ENCODE measurements at places on chromosomes 6 and 20.

DNA sequence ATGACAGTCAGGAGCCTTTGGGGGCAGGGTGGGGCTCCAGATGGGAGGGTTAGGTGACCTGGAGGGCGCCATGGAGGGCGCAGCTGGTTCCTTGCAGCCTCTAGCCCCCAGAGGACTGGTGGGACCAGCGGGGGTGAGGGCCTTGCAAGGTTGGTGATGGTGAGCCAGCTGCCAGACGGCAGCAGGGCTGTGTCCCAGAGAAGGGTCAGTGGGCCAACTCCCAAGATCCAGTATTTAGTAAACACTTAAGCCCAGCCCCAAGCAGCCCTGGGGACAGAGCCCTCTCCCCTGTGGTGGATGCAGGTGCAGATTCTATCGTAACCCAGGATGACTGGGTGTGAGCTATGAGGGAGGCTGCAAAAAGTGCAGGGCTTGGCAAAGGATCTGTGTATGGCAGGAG is 201.5 kb upstream of the RNF24 start:
- no peak for DNase-seq

DNA sequence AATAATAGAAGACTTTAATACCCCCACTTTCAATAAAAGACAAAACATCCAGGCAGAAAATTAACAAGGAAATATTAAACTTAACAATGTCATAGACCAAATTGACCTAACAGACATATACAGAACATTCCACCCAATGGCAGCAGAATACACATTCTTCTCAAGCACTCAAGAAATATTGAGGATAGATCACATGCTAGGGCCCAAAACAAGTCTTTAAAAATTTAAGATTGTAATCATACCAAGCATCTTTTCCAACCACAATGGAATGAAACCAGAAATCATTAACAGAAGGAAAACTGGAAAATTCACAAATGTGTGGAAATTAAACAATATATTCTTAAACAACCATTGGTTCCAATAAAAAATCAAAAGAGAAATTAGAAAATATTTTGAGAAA is 161.0 kb downstream of the COL12A1 start:
- DNase-seq: no peak

GRCh38 chr6:40376113-40376650 is 211.0 kb downstream of the LRFN2 start:
- no peak for DNase-seq

DNA sequence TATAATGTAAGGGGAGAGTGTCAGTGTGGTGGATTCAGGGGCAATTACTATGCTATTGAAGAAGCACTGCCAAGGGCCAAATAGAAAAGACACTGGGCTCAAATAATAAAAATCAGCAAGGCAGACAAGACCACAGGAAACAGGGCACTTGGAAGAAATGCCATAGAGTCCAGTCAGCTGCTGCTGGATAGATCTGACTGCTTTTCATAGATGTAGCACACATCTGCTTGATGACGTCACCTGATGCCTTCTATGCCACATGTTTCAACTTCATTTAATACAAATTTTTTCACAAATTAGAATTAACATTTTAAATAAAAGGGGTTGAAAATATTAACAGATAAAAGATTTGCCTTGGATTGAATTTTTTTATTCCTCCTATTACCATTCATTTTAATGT is 23.9 kb upstream of the AHI1 start:
- DNase-seq: no peak

- DNase-seq: no peak
Measured at GRCh38 chr6:48092550-48093217, 18.3 kb downstream of the PTCHD4 start.

DNA sequence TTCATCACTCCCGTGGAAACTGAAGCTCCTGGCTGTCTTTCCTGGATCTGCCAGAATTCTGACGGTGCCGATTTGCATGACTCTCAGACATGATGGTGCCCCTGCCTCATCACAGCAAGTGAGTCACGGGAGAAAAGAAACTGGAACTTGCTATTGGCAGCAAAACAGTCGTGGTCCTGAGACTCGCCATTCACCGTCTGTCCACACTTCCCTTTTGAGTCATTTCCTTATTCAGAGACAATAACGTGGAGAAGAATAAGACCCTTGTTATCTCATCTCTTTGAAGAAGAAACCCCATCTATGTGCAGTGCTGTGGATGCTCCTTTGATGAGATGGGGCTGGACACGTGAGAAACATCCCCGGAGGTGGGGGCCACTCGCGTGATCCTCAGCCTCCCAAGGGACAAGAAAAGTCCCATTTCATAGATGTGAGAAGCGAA is 4.2 kb downstream of the GPR31 start:
- no peak for DNase-seq

- no peak for DNase-seq
Measured at GRCh38 chr6:42514745-42515144, 49.1 kb upstream of the UBR2 start.

DNA sequence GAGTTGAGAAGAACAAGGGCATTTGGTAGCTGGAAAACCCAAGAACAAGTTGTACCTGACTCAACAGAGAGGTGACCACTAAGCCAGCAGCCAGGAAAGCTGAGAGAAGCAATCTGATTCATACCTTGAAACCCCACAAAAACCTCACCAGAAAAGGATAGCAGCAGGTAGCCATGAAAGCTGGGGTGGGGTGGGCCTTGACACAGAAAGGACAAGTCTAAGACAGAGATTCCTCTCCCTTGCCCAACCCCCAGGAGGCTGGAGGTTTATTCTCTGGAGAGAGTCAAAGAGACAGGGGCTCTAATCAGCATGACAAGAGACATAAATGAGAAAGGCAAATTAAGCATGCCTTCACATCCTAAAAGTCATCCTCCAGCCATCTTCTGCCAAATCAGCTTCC is 151.7 kb upstream of the DST start:
- DNase-seq: no peak

- no peak for DNase-seq
Measured at GRCh38 chr6:150690681-150691080, 91.0 kb downstream of the PLEKHG1 start.

DNA sequence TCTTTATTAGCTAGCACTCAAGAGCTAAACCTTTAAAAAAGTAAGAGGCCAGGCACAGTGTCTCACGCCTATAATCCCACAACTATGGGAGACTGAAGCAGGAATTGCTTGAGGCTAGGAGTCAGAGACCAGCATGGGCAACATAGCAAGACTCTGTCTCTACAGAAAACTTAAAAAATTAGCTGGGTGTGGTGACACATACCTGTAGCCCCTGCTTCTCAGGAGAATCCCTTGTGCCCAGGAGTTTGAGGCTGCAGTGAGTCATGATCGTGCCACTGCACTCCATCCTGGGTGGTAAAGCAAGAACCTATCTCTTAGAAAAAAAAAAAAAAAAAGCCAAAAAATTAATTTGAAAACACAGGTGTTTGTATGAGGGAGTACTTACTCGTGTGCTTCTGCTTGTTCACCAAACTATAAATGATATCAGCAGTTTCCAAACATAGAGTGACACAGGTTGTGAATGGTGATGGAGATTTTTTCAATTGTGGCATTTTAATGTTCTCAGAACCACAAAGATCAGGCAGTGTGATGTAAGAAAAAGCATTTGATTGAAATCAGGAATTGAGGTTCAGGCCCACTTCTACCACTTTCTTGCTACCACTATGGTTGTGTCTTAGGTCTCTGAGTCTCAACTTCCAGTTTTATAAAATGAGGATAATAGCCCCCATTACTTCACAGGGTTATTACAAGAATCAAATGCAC is 104.9 kb downstream of the FOXO3 start:
- DNase-seq: no peak

Data from kidney epithelial cell (primary cell).